AG04449 (cell line): ENCODE measurements at places on chromosomes 6 and 20.

- DNase-seq: no peak
These were observed 131.4 kb upstream of the EPHA7 start for GRCh38 chr6:93550551-93551276.

GRCh38 chr20:31569163-31570020, 35.7 kb upstream of the ID1 start:
- no peak for DNase-seq

- DNase-seq: no peak
These were observed 28.7 kb downstream of the MOCS1 start for GRCh38 chr6:39905640-39905975.

DNA sequence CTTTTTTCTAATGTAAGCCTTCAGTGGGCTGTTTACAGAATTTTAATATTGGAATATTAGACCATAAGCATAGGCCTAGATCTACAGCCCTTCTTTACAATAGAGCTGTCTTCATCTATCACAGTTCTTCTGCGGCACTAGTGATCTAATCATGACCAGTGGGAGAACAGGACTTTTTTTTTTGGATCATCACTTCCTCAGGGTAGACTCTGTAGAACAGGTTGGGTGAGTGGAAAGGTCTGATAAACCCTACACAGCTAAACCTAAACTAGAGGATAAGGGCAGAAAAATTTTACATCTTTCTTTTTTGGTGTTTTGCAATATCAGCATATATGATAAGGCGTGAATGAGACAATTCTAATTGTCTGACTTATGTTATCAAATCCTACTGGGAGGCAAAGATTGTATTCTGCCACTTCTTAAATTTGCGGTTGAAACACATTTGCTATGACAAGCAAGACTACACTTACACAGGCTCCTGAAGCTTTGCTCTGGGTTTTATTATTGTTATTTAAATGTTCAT, 52.2 kb downstream of the GOPC start:
- DNase-seq: no peak

- DNase-seq: no peak
These were observed 190.4 kb upstream of the ARG1 start for GRCh38 chr6:131382631-131383030.

- no peak for DNase-seq
These were observed 13.0 kb downstream of the MOXD1 start for GRCh38 chr6:132388291-132388690.

DNA sequence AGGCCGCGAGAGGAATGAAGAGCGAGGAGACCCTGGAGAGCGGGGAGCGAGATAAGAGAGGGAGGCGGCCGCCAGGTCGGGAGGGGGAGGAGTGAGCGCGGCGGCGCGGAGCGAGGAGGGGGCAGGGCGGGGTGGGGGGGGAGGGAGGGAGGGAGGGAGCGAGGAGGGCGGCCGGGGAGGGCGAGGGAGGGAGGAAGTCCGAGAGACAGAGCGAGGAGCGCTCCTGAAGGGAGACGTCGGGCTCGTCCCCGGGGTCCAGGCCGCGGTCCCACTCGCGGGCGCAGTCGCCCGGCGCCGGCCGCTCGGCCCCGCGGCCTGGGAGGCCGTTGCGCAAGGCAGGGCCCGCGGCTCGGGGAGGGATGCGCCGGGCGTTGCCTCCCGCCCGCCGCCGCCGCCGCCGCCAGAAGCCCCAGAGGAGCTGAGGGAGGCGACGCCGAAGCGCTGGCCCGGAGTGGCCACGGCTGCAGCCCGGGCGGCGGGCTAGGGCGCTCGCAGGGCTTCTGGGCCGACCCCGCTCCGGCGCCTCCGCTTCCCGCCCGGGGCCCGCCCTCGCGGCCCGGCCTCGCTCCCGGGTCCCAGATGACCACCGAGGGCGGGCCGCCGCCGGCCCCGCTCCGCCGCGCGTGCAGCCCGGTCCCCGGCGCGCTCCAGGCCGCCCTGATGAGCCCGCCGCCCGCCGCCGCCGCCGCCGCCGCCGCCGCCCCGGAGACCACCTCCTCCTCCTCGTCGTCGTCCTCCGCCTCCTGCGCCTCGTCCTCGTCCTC, at the start of gene FOXF2:
TSS of gene FOXF2 (plus strand) at position 208 of the 764 bp plus-strand sequence. CDS start at position 580, 372 bp downstream.
- no peak for DNase-seq

DNA sequence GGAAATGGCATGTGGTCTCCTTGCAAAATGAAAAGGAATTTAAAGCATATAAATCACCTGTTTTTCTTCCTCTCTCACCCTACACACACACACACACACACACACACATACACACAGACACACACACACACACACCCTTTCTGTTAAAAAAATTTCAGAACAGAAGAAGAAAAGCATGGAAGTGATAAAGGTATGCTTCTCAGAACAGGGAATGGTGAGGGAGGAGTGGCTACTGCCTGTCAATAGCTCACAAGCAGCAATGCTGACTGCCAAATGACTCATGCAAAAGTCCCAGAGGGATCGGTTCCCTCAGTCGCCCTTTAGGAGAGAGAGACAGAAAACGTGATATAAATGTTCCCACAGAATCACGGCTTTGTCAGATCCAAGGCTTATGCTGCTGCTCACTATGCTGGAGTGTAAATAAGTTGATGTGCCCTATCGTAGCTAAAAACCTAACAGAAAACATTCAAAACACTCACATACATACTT, 102.6 kb downstream of the IBTK start:
- DNase-seq: peak; percentile 74

- DNase-seq: no peak
These were observed 275.0 kb downstream of the KHDC1L start for GRCh38 chr6:72950114-72950860.

- peak; percentile 12 for DNase-seq
These were observed 118.7 kb downstream of the CLIC5 start for GRCh38 chr6:45896783-45897441.

DNA sequence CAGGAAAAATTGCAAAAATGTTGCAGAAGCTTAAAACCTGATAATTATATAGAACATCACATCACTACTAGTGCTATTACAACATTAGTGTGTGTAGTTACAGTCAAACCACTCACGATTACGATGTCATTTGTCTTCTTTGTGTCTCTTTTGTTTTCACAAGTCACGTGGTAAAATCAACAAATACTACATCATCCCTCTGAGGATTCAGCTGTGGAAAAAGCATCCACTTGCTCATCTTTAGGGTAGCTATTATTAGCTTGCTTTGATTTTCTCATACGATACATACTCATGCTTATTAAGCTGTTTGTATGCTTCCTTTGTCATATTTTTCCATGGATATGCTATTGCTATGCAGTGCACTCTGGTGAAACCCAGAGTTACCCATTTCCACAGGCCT, 22.2 kb upstream of the ATXN1 start:
- DNase-seq: no peak

GRCh38 chr6:80618953-80619352, 512.5 kb downstream of the BCKDHB start:
- no peak for DNase-seq

- no peak for DNase-seq
These were observed 212.7 kb downstream of the COL12A1 start for GRCh38 chr6:74993136-74993535.

DNA sequence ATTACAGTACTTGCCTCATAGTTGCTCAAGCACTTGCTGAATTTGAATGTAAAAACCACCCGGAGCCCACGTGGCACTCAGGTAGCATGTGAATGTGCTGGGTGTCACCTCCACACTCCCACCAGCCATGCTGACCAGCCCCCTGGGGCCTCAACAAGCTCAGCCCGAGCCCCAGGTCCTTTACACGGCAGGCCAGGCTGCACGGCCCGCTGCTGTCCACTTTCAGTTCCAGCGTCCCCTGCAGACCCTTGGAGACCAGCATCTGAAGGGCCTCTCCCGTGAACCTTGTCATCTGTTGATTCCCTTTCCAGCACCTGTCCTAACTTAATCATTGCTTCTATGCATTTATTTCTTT, 33.3 kb upstream of the ZBP1 start:
- DNase-seq: no peak

- no peak for DNase-seq
These were observed 11.4 kb downstream of the DYNLT1 start for GRCh38 chr6:158633127-158633526.

GRCh38 chr6:32116674-32117073, 7.5 kb upstream of the TNXB start:
- no peak for DNase-seq

- DNase-seq: no peak
These were observed 72.2 kb upstream of the GFRAL start for GRCh38 chr6:55255113-55255512.

GRCh38 chr6:157550114-157550989, 169.4 kb downstream of the ZDHHC14 start:
- no peak for DNase-seq

GRCh38 chr6:107108201-107108890, 7.0 kb downstream of the BEND3 start:
- DNase-seq: no peak

- DNase-seq: no peak
These were observed 89.2 kb upstream of the BCLAF1 start for GRCh38 chr6:136378888-136379287.

DNA sequence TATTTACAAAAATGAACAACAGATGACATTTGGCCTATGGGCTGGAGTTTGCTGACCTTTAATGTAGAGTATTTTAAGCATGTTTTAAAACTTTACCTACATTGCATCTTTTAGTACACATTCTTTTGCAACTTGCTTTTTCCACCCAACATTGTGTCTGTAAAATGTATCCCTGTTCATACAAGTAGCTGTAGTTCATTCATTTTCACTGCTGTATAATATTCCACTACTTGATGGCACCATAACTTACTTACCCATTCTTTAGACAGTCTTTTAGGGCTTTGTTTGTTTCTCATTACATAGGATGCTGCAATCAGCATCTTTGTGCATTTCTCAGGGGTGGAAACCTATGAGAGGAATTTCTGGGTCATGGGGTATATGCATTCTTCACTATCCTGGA, 115.1 kb downstream of the EYA2 start:
- no peak for DNase-seq

GRCh38 chr20:10322073-10323012, 103.7 kb downstream of the SNAP25 start:
- DNase-seq: no peak

- no peak for DNase-seq
These were observed 98.5 kb downstream of the SSR1 start for GRCh38 chr6:7214468-7214867.

- DNase-seq: no peak
These were observed 545.8 kb upstream of the CITED2 start for GRCh38 chr6:139920027-139920775.

DNA sequence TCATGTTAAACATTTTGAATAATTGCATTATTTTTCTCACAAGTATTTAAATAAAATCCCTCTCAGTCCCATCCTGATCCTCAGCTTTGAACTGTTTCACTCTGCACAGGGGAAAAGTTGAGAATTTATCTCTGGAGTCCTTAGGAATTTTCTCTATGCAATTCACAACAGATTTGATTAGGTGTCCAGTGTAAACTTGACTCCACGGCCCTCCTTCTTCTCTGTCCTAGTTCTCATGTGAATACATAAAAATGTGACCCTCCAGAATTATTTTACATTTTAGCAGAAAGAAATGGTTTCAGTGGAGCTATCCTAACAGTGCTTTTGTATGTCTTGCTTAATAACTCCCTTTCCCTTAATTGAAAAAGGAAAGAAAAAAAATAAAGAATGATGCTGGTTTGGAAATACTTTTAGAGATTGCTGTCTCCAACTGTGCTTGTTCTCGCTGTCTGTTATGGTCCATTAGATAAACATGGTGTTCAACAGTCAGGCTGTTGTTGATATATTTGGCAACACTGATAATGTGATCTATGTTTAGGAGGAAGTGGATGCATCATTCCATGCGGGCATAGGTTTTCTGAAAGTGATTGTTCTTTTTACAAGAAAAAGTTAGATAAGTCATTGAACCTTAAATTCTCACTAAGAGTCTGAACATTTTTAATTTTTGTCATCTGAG, 599.4 kb upstream of the CITED2 start:
- no peak for DNase-seq

- no peak for DNase-seq
These were observed 149.1 kb downstream of the ZNF217 start for GRCh38 chr20:53444401-53445149.

DNA sequence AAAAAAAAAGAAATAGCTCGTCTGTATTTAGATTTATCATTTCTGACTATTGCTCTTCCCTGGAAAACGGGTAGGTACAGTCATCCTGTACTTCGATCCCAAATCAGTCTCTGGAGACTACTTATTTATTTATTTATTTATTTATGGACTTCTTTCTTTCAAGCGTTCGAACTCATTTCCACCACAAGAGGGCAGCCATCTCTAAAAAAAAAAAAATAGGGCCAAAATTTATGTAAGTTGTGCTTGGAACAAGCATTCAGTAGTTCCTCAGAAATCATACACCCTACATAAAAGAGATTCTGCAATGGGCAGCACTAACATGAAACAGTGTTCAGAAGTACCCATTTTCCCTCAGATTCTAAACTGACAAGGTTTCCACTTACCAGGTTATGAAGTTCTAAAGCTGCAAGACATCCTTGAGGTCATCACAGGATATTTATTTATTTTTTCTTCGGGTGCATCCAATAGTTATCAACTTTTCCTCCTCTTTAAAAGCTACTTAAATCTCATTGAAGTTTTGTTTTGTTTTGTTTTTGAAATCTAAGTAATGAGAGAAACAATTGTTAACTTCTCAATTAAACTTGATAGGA, 1.9 kb upstream of the BMP2 start:
- no peak for DNase-seq

GRCh38 chr6:109104512-109104911, 9.2 kb downstream of the CEP57L1 start:
- DNase-seq: no peak

GRCh38 chr20:46708172-46708860, 1.1 kb upstream of the SLC2A10 start:
- DNase-seq: no peak

- no peak for DNase-seq
These were observed 258.7 kb downstream of the TAF4 start for GRCh38 chr20:61806995-61807394.

DNA sequence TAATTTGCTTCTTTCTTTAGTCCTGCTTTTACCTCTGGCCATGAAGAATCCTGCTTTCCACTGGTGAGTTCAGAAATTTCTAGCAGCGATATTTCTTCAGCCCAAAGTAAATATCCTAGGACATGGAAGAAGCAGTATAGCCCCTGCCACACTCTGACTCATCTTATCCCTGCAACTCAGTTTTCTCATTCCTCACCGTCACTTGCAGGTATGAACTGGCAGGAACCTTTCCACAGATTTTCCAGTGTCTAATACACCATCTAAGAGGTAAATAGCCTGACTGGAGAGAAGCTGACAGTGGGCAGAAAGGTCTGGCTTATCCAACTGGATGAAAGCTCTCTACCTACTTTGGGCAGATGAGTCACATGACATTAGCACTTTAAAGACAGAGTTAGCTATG, 816.7 kb upstream of the FLRT3 start:
- DNase-seq: no peak

- no peak for DNase-seq
These were observed 27.4 kb downstream of the TRPC4AP start for GRCh38 chr20:35065181-35065580.

- no peak for DNase-seq
These were observed 288.6 kb downstream of the PRKN start for GRCh38 chr6:162438980-162439379.

- DNase-seq: no peak
These were observed 429.0 kb downstream of the PREX1 start for GRCh38 chr20:48398506-48399449.

- DNase-seq: no peak
These were observed 414.3 kb downstream of the CDKAL1 start for GRCh38 chr6:20948556-20948955.

- DNase-seq: no peak
These were observed 737.1 kb downstream of the DHX35 start for GRCh38 chr20:39699166-39699725.

- no peak for DNase-seq
These were observed 151.1 kb upstream of the HCRTR2 start for GRCh38 chr6:55023230-55023629.

GRCh38 chr6:87164004-87164403, 8.6 kb downstream of the ZNF292 start:
- no peak for DNase-seq
